ENCODE measurements at places on chromosomes 2 and 18. TPM values are rescaled to one million over a fixed set of nuclear protein-coding genes. Genes with fewer than 3 reads are reported as not detected.

KCNG2 gene
- total RNA-seq, result not detected

COL3A1 gene
- total RNA-seq, result not detected

NCKAP5 gene
- not detected for total RNA-seq

CHRNG gene
- total RNA-seq, result not detected

THUMPD2 gene
- 13.4 TPM for total RNA-seq

DNA sequence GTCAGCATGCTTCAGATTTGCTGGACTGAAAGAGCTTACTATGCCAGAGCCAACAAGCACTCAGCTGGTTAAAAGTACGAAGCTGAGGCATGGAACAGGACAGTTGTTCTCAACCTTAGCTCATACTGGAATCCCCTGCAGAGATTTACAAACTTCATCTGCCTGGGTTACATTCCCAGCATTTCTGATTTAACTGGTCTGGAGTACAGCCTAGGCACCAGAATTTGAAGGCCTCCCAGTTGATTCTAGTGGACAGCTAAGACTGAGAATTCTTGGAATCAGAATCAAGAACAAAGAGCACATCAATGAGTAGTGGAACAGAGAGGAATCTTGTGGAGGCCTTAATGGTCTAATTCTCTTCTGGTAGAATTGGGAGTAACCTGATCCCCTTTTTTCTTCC is 298.2 kb upstream of the NXPH2 start:
- no peak for DNase-seq

DNA sequence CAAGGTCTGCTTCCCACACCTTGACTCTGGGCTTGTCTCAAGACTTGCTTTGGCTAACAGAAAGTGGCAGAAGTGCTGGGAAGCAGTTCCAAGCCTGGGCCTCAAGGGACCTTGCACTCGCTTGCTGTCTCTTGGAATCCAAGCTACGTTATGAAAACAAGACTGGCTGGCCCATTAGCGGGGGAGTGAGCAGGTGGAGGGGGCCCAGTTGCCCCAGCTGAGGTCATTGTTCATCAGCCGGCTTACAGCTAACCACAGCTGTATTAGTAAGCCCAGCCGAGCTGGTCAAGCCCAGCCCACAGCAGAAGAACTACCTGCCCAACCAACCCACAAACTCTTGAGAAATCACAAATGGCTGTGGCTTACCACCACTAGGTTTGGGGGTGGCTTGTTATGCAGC is 63.1 kb downstream of the MARCO start:
- DNase-seq, result no peak

DNA sequence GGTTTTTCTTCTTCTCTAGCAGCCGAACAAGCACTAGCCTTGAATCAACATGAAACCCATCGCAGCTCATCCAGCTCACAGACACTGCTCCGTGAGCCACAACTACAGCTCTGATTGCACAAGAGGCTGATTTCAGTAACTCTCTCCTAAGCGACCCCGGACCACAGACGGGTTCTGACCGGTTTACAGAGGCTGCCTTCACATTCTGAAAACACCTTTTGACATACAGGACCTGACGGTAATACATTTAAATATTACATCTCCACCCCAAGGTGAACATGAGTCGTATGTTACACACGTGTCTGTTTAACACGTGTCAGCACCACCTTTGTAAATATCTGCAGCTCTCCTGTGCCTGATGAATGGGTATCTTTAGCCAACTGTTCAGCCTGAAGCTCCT is 120.7 kb downstream of the TMEM18 start:
- no peak for DNase-seq

- DNase-seq, result no peak
Measured at GRCh38 chr2:100625717-100626116, 62.9 kb downstream of the PDCL3 start.

- no peak for DNase-seq
Measured at GRCh38 chr2:100817388-100817985, 2.5 kb upstream of the NPAS2 start.

GRCh38 chr2:48852938-48853337 is 97.4 kb upstream of the LHCGR start:
- no peak for DNase-seq

- DNase-seq, result no peak
Measured at GRCh38 chr2:222711315-222711940, 40.0 kb downstream of the MOGAT1 start.

- no peak for DNase-seq
Measured at GRCh38 chr2:48560546-48561209, 30.7 kb downstream of the STON1 start.

DNA sequence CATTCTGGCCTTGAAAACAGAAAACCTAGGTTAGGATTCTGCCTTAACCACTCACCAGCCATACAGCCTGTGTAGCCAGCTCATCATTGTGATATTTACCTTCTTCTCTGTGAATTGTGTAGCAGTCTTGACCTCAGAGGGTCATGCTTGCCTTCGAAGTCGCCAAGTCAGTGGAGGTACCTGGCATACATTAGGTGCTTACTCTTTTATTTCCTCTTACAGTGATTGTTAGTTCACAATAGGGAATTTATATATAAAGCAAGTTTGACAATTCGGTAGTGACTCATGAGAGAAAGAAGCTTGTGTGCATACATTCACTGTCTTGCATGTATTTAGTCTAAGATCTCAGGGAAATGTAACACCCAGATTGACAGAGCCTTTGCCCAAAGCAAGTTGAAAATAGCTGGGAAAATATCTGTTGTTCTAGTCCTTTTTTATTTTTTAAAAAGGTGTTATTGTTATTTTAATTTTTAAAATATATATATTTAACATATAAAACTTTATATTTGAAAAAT is 290.6 kb downstream of the PTGR3 start:
- no peak for DNase-seq

- no peak for DNase-seq
Measured at GRCh38 chr2:201007584-201007998, 44.1 kb upstream of the ORC2 start.

DNA sequence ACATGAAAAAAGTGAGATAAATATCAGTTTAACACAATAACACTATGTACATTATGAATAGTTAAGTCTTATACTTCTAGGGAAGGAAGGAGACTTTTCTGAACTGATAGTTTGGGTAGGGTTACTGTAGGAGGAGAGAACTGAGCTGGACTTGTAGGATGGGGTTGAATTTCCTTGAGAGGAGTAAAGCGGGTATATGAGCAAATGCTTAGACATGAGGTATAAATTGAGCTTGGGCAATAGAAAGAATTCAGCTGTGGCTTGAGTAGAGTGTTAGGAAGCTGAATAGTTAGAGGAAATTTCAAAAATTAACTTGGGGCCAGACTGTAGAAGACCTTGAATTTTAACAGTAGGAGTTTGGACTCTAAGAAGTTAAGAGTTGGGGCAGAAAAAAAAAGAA is 45.1 kb downstream of the LCLAT1 start:
- no peak for DNase-seq

DNA sequence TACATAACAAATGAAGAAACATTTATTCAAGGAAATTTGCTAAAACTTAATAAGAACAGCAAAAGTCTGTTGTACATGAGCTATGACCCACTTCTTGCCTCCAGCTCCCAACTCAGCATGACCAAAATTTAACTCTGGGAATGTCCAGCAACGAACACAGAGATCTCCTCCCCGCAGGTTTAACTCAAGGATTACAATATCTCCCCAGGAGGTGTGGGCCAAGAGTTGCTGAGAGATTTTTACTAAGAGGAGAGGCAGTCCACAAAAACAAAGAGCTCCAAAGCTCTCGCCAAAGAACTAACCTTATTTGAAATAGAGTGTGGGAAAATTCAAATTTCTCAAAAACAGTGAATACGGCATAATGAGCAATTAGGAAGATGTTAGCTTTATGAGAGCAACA is 318.5 kb downstream of the GRB14 start:
- no peak for DNase-seq

GRCh38 chr18:13392899-13393298 is 174.3 kb downstream of the LDLRAD4 start:
- no peak for DNase-seq

- no peak for DNase-seq
Measured at GRCh38 chr2:102154946-102155702, 12.6 kb downstream of the IL1R1 start.

DNA sequence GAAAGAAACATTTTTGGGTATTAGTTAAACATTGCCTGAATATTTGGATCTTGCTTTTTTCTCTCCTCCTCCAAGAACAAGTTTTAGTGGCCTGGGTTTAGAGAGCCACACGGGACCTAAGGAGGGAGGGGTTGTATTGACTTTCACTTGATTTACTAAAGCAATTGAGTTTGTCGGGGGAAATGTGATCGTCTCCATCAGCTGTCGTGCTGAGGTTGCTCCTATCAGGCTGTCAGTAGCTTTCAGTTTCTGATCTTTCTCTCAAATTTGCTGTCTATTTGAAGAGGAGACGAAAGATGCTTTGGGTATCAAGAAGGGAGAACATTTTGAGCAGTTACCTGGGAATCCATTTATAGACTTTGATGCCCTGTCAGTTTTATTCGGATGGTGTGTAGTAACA is 106.0 kb downstream of the SETBP1 start:
- DNase-seq, result no peak

DNA sequence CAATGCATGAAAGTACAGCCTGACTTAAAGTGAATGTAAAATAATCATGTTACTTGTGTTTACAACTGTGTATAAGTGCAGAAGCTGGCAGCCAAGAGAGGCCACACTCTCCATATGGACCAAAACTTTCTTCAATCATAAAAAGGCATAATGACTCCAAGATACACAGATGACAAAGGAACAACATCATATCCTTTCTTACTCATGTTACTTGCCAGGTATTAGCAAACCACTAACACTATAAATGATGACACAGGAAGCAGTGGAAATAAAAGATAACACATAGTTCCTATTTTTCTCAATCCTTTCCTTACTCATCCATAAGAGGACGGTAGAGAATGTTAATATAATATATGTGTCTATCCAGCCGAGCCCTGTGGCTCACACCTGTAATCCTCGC is 400.0 kb upstream of the CDH2 start:
- no peak for DNase-seq

DNA sequence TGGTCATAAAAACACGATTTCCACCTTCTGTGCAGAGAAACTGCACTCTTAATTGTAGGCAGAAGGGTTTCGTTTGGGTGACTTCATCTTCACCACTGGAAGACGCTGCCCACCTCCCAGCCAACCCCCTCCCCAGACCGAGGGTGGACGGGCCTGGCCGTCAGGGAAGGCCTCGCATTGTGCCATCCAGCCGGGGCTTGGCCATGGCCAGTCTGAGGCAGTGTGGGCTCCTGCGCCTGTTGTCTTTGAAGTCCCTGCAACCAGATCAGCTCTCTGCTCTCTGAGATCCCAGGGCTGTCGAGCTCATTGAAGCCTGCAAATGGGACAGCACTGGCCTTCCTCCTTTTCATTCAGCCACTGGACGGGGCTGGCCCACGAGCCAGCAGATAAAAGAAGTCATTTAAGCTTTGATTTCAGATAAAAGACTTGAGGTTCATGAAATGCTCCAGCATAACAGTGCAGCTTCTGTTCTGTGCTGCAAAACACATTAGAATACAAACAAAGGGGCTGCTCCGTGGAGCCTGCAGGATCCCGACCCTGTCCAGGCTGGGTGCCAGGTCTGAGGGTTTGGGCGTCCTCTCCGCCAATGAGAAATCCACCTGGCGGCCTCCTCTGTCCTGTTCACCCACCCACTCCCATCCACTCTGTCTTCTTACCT is 253.5 kb downstream of the LDLRAD4 start:
- DNase-seq, result no peak
